Umbilical cord (tissue), 2 donors: ENCODE measurements at places on chromosomes 2 and 18. TPM values are rescaled to one million over a fixed set of nuclear protein-coding genes. Genes with fewer than 3 reads are reported as not detected.

DNA sequence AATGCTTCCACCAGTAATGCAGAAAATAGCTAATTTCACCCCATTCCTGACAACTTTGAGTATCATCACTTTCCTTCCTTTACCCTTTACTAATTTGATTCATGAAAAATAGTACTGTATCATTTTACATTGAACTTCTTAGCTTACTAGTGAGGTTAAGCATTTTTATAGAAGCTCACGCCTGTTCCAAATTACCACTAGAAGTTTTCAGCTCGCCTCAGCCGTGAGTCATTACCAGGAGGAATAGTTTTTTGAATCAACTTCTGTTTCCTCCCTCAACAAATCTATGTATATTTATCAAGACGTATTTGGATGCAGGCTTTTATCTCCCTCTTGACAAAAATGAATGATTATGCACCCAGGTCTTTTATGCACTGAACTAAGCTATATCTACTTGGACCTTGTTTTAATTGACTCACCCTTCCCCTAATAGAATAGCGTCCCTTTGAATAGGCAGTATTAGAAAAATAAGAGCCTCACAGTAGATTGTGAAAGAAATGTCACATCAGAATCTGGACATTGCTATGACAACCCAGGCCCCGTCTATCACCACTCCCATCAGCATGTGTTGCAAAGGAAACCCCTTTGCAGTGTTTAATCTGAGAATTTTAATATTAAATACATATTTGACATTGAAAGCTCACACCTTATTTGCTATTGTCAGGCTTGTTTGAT lies 207.4 kb upstream of the NRP2 start:
- peak; percentile 42 for DNase-seq

- no peak for DNase-seq
These were observed 665.9 kb downstream of the CBLN2 start for GRCh38 chr18:71878226-71878625.

DNA sequence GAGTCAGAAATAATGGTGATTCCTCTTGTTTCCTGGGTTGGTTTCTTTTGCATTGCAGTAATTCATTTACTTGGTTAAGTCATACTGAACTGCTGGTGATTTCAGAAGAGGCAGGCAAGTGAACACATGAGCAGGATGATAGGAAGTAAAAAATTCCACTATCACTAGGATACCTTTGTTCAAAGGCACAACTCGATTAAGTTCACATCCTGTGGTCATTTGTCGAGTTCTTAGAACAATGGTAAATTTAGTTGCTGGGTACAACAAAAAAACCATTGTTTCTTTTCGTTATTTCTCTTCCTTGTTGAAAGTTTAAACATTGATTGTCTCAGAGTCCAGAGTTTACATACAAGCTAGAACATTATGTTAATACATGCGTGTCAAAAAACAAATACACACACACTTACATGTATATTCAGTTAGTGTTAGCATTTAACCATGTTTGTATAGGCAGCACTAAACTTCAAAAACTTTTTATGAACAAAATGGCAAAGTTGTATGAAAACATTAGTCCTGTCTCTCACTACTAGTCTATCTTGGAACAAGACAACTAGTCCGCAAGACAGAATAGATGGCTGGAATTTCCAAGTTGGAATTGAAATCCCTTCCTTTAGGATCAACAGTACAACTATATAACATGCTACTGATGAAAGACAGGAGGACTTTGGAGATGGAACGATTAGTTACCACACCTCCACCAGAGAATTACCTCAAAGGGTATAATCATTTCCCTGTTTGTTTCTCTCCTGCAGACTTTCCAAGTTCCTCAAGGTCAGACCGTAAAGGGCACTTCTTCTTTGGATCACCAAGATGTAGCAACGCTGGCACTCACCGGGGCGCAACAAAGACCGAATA lies 26.2 kb downstream of the STK39 start:
- no peak for DNase-seq

GRCh38 chr2:2719781-2720180 lies 388.7 kb upstream of the MYT1L start:
- DNase-seq: no peak

DNA sequence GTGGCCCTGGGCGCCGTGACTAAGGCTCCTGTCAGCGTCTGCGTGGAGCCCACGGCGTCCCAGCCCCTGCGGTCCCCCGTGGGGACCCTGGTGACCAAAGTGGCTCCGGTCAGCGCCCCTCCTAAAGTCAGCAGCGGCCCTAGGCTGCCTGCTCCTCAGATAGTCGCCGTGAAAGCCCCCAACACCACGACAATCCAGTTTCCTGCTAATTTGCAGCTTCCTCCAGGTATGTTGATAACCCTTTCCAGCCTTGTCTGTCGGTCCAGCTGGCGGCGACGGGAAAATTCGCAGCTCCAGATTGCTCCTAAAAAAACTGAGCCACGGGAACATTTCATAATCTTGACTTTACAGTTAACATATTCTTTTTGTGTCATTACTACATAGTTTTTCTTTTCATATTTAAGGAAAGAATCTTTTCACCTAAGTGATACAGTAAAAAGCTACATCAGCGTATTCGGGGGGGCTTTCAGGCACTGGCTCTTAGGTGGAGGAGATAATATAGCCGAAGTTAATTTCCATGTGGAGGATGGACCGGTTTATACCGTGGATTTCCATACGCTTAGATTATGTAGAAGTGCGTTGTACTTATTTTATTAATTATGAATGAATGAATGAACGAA lies 916 bp downstream of the TAF4B start:
- DNase-seq: no peak

DNA sequence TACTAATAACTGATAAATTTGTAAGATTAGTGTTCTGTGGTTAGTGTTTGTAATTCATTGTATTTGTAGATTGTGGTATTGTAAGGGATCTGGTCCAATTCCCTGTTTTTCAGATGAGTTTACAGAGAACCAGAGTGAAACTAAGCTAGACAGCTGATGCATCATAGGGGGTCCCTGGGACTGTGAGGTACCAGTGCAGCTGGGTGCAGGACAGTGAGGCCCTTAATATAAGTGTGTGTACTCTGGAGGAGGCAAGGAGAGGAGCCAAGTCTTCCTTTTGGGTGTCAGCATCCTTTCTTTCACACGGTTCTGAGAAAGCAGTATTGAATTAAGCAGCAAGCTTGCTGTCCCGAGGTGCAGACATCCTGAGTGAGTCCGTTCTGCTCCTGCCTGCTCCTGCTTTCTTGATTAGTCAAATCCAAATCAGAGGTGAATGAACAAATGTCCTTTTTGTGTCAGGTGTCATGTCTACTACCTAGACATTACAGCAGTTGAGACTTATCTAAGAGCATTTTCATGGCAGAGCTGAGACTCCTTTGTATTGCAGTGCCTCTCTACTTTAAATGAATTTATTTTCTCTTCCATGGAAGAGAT lies 194.9 kb downstream of the MCFD2 start:
- no peak for DNase-seq

GRCh38 chr2:2324565-2325101 lies 6.4 kb downstream of the MYT1L start:
- DNase-seq: no peak

DNA sequence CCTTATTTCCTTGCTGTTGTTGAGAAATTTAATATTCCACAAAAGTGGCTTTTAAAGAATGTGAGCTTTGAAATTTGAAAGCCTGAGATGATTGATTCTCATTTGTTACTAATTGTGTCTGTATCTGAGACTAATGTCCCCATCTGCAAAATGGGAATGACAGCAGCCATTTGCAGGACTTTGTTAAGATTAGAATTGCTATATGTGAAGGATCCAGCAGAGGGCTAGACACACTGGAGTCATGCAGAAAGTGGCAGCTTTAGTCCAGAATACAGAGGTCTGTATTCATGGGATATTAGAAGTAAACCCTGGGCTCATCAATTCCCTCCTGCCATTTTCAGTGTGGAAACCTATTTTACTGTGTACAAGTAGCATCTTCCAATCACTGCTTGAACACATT lies 296.5 kb upstream of the GYPC start:
- DNase-seq: peak; percentile 20

GRCh38 chr18:22632191-22632590 lies 214.5 kb upstream of the CTAGE1 start:
- no peak for DNase-seq

GRCh38 chr2:134177351-134177931 lies 76.4 kb upstream of the MGAT5 start:
- peak; percentile 35 for DNase-seq

GRCh38 chr18:73136134-73136533 lies 268.3 kb upstream of the NETO1 start:
- DNase-seq: no peak

GRCh38 chr2:60440767-60441163 lies 112.7 kb downstream of the BCL11A start:
- no peak for DNase-seq

- DNase-seq: peak; percentile 34
These were observed at the start of gene DCC for GRCh38 chr18:52339891-52340371. Gene DCC (plus strand): TSS chr18:52340197. CDS start chr18:52340788, 591 bp downstream.

- no peak for DNase-seq
These were observed 303.5 kb downstream of the EPHA4 start for GRCh38 chr2:221268631-221269030.

DNA sequence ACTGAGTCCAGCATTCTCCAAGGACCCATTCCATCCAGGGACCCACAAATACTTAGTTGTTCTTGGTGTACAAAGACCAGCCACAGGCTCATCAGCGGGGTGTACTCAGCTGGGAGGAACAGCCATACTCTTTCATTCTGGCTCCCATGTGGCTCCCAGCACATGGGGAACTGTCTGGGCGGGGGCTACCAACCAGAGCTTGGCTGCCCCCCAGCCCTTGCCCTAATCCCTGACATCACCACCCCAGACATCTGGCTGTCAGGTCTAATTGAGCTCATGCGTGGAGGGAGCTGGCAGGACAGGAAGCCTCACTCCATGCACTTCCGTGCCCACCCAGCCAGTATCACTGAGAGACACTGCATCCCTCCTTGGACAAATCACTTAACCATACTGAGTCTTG lies 283.6 kb downstream of the DYSF start:
- DNase-seq: no peak

GRCh38 chr2:129877289-129877741 lies 102.2 kb upstream of the RAB6C start:
- DNase-seq: peak; percentile 97

- DNase-seq: no peak
These were observed 70.8 kb upstream of the CDC42EP3 start for GRCh38 chr2:37742286-37742685.

- peak; percentile 58 for DNase-seq
These were observed 69.5 kb downstream of the ANTXR1 start for GRCh38 chr2:69082430-69082997.

- DNase-seq: peak; percentile 29
These were observed 169.6 kb downstream of the ZEB2 start for GRCh38 chr2:144350151-144350802.

- DNase-seq: no peak
These were observed 90.7 kb downstream of the STK39 start for GRCh38 chr2:168156661-168157060.

FAP gene
- total RNA-seq: 161 TPM

RNF125 gene
- total RNA-seq: 21.4 TPM

METTL4 gene
- total RNA-seq: 12.5 TPM

DSG1 gene
- 26.5 TPM for total RNA-seq

ZNF892 gene
- 21.2 TPM for total RNA-seq

STARD6 gene
- 0.96 TPM for total RNA-seq

ITGA4 gene
- 21.4 TPM for total RNA-seq

EIPR1 gene
- 14.2 TPM for total RNA-seq

OTOS gene
- not detected for total RNA-seq

DHX57 gene
- 31.1 TPM for total RNA-seq
